ENCODE measurements at places on chromosomes 13 and 19. TPM values are rescaled to one million over a fixed set of nuclear protein-coding genes. Genes with fewer than 3 reads are reported as not detected.
A peak's percentile ranks its signal among the peaks of the same experiment; 100 is the strongest.

- H3K4me1 ChIP-seq: peaks cover 29% of the 10 kb centered on the region
- H3K27me3 ChIP-seq: peaks cover 53% of the 10 kb centered on the region
- no peak overlapping the region for H3K27ac ChIP-seq
- no peak for DNase-seq
- no peak overlapping the region for H3K4me3 ChIP-seq
These were observed 2.6 kb upstream of the SLC5A5 start for GRCh38 chr19:17869114-17869608.

DNA sequence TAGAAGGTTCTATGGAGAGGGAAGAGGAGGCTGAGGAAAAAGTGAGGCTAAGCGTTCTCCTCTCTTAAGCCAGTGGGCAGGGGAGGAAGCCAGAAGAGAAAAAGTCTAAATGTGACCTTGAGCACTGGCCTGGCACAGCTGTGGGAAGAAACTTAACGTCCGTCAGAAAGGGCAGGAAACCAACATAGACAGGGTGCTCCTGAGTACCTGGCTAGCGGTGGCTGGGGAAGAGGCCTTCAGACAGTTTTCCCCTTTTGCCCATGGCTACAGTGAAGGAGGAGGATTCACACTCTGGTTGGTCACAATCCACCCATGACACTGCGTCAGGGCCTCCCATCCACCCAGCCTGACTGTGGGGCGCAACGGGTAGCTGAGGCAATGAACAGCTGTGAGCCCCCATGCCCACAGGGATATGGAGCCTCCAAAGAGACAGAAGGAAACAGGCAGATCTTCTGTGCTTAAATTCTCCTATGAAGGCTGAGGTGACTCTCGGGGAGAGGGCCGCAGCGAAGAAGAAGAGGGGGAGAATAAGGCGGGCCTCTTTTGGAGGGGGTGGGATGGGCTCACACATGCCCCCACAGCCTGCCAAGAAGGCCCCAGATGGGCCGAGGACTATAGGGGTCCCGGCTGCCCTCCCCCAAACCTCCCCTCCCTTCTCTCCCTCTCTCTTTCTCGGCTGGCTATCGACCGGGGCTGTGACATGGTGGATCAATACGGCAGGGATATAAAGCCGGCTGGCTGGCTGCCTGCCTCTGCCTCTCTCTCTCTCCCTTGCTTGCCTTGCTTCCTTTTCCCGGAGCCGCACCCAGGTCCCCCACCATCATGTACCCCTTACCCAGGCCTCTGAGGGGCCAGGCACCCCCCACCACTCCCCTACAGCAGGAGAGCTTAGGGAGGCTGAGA lies 19.8 kb upstream of the POU2F2 start:
- no peaks in the 10 kb centered on the region for H3K4me1 ChIP-seq
- H3K36me3 ChIP-seq: no peaks in the 10 kb centered on the region
- DNase-seq: no peak

GRCh38 chr13:28586439-28587173 lies 72.3 kb upstream of the POMP start:
- H3K27me3 ChIP-seq: no peaks in the 10 kb centered on the region
- no peak overlapping the region for H3K27ac ChIP-seq
- H3K36me3 ChIP-seq: no peaks in the 10 kb centered on the region
- H3K4me1 ChIP-seq: no peaks in the 10 kb centered on the region
- H3K4me3 ChIP-seq: no peak overlapping the region

DNA sequence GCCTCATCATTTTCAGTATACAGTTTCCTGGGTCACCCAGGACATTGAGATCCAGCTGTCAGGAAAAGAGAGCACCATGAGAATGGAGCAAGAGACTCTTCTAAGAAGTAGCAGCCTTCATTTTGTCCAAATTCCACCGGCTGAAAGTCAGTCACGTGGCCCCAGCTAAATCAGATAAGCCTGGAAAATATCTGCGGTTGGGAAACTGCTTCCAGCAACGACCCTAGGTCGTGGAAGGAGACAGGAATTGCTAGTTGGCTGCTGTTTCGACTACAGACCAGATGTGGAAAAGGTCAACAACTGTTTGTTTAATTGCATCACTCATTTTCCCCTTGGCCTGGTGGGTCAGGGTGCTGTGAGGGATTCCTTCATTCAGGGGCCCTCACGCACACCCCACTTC lies 107.0 kb downstream of the ZNF536 start:
- H3K27me3 ChIP-seq: peaks cover 6% of the 10 kb centered on the region
- H3K4me1 ChIP-seq: no peaks in the 10 kb centered on the region
- DNase-seq: no peak
- no peak overlapping the region for H3K4me3 ChIP-seq
- no peaks in the 10 kb centered on the region for H3K36me3 ChIP-seq

- H3K36me3 ChIP-seq: no peaks in the 10 kb centered on the region
- no peak overlapping the region for H3K4me3 ChIP-seq
- no peaks in the 10 kb centered on the region for H3K4me1 ChIP-seq
- no peak overlapping the region for H3K27ac ChIP-seq
- no peak for DNase-seq
These were observed 318.8 kb downstream of the ATP8A2 start for GRCh38 chr13:25690582-25690981.

GRCh38 chr19:44602081-44602480 lies 11.3 kb upstream of the IGSF23 start:
- no peak overlapping the region for H3K4me3 ChIP-seq
- DNase-seq: no peak
- peaks cover 8% of the 10 kb centered on the region for H3K27me3 ChIP-seq
- H3K27ac ChIP-seq: peak overlapping the region; percentile 31

DNA sequence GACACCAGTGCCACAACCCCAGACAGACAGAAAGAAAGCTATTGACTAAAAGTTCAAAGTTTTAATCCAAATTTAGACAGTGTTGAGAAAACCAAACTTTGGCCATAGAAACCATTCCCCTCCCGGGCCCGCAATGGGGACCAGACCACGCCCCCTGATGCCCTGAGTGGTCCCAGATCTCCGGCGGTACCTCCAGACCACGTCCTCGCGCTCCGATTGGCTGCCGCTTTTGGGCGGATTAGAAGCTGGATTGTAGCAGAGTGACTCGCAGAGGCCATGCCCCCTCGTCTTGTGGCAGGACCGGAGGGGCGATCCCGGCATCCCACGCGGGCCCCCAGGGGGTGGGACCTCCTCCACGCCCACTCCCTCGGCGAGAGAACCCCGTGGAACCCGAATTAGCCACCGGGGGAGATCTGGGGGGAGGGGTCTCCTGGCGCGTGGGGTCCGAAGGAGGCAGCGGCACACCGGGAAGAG lies 797 bp upstream of the HSD17B14 start:
- H3K36me3 ChIP-seq: no peaks in the 10 kb centered on the region
- peaks cover 24% of the 10 kb centered on the region for H3K4me1 ChIP-seq
- H3K4me3 ChIP-seq: peak overlapping the region; percentile 47
- H3K27me3 ChIP-seq: no peaks in the 10 kb centered on the region
- peak overlapping the region; percentile 20 for H3K27ac ChIP-seq

- no peak for DNase-seq
- no peaks in the 10 kb centered on the region for H3K4me1 ChIP-seq
- H3K27me3 ChIP-seq: no peaks in the 10 kb centered on the region
- H3K4me3 ChIP-seq: no peak overlapping the region
- no peak overlapping the region for H3K27ac ChIP-seq
These were observed 764.3 kb upstream of the ARGLU1 start for GRCh38 chr13:107332188-107332587.

DNA sequence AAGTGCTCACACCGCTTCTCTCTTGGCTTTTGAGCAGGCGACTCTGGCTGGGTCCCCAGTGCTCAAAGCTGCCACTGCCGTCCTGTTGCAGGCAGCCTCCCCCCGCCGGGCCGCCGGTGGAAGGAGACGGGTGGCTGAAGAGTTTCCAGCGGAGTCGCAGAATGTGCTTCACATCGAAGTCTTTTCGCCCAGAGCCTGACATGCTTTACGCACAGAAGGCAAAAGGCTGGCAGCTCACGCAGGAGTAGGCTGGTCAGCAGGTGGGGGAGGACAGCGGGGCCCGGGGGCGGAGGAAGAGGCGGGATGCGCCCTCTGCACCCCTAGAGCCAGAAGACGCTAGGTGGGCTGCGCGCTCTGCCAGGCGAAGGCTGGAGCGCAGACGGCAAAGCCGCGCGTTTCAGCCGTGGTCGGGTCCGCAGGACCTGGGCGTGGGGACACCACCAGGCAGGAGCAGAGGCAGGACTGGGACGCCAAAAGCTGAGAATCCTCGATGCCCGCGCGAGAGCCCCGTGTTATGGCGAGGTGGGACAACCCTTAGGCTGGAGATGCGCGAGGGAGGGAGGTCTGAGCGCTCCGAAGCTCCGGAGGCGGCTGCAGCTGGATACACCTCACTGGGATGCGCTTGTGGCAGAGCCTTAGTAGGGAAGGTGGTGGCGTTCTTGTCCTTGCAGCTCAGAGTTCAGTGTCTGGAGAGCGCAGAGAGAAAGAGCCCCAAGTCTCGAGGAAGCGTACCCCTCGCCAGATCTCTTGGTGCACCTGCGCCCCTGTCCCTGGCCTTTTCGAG lies at the start of gene ATXN8OS:
ATXN8OS (plus strand) TSS at position 329 of the 784 bp plus-strand sequence.
- no peak within 1 kb of the TSS for H3K27ac ChIP-seq
- peaks cover 11% of the 10 kb centered on the region for H3K27me3 ChIP-seq
- no peaks in the 10 kb centered on the region for H3K4me1 ChIP-seq
- no peaks in the 10 kb centered on the region for H3K36me3 ChIP-seq
- DNase-seq: no peak

GRCh38 chr13:40549500-40550094 lies 116.8 kb downstream of the FOXO1 start:
- H3K4me3 ChIP-seq: no peak overlapping the region
- H3K27ac ChIP-seq: no peak overlapping the region
- no peaks in the 10 kb centered on the region for H3K36me3 ChIP-seq
- H3K4me1 ChIP-seq: peaks cover 12% of the 10 kb centered on the region

DNA sequence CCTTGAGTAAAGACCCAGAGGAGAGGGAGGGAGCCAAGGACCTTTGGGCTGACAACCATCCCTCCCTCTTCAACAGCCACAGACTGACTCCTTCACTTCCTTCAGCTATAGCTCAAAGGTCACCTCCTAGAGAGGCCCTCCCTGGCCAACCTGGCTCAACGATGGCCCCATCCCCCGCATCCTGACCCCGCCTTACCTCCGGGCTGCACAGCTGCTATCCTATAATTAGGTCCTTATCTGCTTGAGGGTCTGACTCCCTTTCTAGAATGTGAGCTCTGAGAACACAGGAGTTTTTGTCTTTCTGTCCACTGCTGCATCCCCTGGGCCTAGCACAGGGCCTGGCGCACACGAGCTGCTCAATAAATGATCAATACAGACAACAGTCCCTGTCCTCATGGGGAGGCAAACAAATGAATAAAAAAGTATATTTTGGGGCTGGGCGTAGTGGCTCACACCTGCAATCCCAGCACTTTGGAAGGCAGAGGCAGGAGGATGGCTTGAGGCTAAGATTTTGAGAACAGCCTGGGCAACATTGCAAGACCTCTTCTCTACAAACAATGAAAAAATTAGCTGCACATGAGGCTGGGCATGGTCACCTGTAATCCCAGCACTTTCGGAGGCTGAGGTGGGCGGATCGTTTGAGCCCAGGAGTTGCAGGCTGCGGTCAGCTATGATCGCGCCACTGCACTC lies 6.6 kb upstream of the LGALS4 start:
- peaks cover 72% of the 10 kb centered on the region for H3K36me3 ChIP-seq
- H3K27me3 ChIP-seq: no peaks in the 10 kb centered on the region
- H3K27ac ChIP-seq: no peak overlapping the region

GRCh38 chr19:19562665-19563347 lies 24.7 kb downstream of the CILP2 start:
- no peak for DNase-seq
- no peak overlapping the region for H3K27ac ChIP-seq
- H3K4me3 ChIP-seq: no peak overlapping the region
- no peaks in the 10 kb centered on the region for H3K27me3 ChIP-seq
- no peaks in the 10 kb centered on the region for H3K36me3 ChIP-seq
- H3K4me1 ChIP-seq: no peaks in the 10 kb centered on the region

GRCh38 chr19:16159655-16160054 lies 13.7 kb downstream of the CIB3 start:
- H3K4me1 ChIP-seq: no peaks in the 10 kb centered on the region
- DNase-seq: no peak
- no peak overlapping the region for H3K4me3 ChIP-seq

- DNase-seq: peak; percentile 83
- H3K4me1 ChIP-seq: peaks cover 38% of the 10 kb centered on the region
- H3K36me3 ChIP-seq: peaks cover 2% of the 10 kb centered on the region
- H3K4me3 ChIP-seq: peak overlapping the region; percentile 86
These were observed 754 bp upstream of the SIX5 start for GRCh38 chr19:45769821-45770191.

GRCh38 chr13:36038785-36039555 lies 92.2 kb downstream of the DCLK1 start:
- H3K36me3 ChIP-seq: no peaks in the 10 kb centered on the region
- no peaks in the 10 kb centered on the region for H3K27me3 ChIP-seq
- no peak overlapping the region for H3K4me3 ChIP-seq

DNA sequence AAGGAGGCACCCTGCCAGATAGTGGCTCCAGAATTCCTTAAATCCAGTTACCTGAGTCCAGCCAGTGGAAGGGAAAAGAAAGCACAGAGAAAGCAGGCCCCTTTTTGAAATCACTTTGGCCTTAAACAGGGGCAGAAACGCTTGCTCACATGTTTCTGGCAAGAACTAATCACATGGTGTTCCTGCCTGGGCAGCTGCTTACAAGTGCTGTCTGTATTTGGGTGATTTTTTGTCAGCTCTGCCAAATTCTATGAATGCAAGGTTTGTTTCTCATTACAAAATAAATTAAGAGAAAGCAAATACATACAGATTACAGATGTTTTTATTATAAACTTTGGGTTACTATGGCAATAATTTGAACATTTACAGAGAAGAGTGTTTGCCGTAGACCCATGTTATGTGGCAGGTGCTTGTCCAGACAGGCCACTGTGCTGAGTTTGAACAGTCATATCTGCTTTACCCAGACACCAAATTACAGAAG lies 1237.8 kb downstream of the SLITRK5 start:
- H3K36me3 ChIP-seq: no peaks in the 10 kb centered on the region
- H3K27me3 ChIP-seq: no peaks in the 10 kb centered on the region
- H3K4me3 ChIP-seq: no peak overlapping the region
- DNase-seq: no peak
- no peak overlapping the region for H3K27ac ChIP-seq

- no peak overlapping the region for H3K27ac ChIP-seq
- no peaks in the 10 kb centered on the region for H3K27me3 ChIP-seq
- H3K4me1 ChIP-seq: peaks cover 3% of the 10 kb centered on the region
These were observed 240.9 kb upstream of the SERP2 start for GRCh38 chr13:44132710-44133109.

- H3K27ac ChIP-seq: peak overlapping the region; percentile 43
- no peak overlapping the region for H3K4me3 ChIP-seq
- H3K36me3 ChIP-seq: peaks cover 32% of the 10 kb centered on the region
- H3K27me3 ChIP-seq: no peaks in the 10 kb centered on the region
- peaks cover 46% of the 10 kb centered on the region for H3K4me1 ChIP-seq
These were observed 9.3 kb downstream of the RPS9 start for GRCh38 chr19:54209811-54210494.

GRCh38 chr19:46390866-46391265 lies 22.5 kb downstream of the CCDC8 start:
- peaks cover 15% of the 10 kb centered on the region for H3K4me1 ChIP-seq
- H3K4me3 ChIP-seq: no peak overlapping the region
- peak; percentile 65 for DNase-seq
- peak overlapping the region; percentile 35 for H3K27ac ChIP-seq

GRCh38 chr19:50461066-50461875 lies 15.0 kb upstream of the EMC10 start:
- no peaks in the 10 kb centered on the region for H3K36me3 ChIP-seq
- H3K27ac ChIP-seq: no peak overlapping the region
- peaks cover 1% of the 10 kb centered on the region for H3K4me1 ChIP-seq

- no peak for DNase-seq
- H3K4me3 ChIP-seq: no peak overlapping the region
- peaks cover 34% of the 10 kb centered on the region for H3K4me1 ChIP-seq
- H3K27me3 ChIP-seq: no peaks in the 10 kb centered on the region
- H3K36me3 ChIP-seq: peaks cover 25% of the 10 kb centered on the region
These were observed 10.3 kb downstream of the CEBPG start for GRCh38 chr19:33383720-33384292.

ZFR2 gene
- 2.5 TPM for total RNA-seq

ZNF20 gene
- 3.8 TPM for total RNA-seq

LILRA1 gene
- total RNA-seq: not detected

TMPRSS9 gene
- not detected for total RNA-seq

JAK3 gene
- 4.0 TPM for total RNA-seq
